ENCODE measurements at places on chromosomes 3 and 15.

DNA sequence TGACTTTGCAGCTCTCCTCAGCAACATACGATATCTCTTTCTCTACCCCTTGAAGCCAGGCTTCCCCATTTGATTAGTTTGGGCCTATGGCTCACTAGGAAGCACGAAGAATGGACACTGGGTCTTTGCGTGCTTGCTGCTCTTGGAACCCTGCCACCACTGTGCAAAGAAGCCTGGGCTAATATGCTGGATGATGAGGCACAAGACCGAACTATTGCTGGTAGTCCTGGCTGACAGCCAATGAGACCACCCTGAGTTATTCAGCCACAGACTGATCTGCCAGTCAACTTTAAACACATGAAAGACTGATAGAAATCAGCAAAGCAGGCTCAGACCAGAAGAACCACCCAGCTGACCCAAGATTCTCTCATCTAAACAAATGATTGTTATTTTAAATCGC is 250.3 kb downstream of the CBLB start:
- H3K4me3 ChIP-seq: no peak overlapping the region
- H3K27ac ChIP-seq: no peak overlapping the region
- H3K27me3 ChIP-seq: no peaks in the 10 kb centered on the region
- H3K4me1 ChIP-seq: no peaks in the 10 kb centered on the region
- no peak for DNase-seq

DNA sequence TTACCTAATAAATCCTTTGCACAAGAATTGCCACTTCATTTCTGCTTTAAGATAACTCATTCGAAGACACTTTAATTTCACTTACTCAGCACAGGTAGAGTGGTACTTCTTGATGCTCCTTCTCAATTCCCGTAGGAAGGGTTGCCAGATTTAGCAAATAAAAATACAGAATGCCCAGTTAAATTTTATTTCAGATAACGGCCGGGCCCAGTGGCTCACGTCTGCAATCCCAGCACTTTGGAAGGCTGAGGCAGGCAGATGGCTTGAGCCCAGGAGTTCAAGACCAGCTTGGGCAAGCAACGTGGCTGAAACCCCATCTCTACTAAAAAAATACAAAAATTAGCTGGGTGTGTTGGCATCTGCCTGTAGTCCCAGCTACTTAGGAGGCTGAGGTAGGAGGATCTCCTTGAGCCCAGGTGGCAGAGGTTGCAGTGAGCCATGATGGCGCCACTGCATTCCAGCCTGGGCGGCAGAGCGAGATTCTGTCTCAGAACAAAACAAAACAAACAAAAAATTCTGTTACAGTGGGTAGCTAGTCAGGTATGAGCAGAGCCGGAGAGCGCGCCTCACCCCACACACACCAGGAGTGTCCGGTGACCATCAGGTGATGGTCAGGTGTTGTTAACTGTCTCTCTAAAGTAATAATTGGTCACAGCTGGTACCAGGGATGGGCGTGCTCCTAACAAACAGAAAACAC is 92.8 kb downstream of the DNAH12 start:
- no peak overlapping the region for H3K4me3 ChIP-seq
- no peak overlapping the region for H3K27ac ChIP-seq
- H3K36me3 ChIP-seq: no peaks in the 10 kb centered on the region
- H3K4me1 ChIP-seq: no peaks in the 10 kb centered on the region
- H3K27me3 ChIP-seq: no peaks in the 10 kb centered on the region

GRCh38 chr3:187912007-187912406 is 166.7 kb upstream of the BCL6 start:
- H3K27me3 ChIP-seq: no peaks in the 10 kb centered on the region
- peaks cover 10% of the 10 kb centered on the region for H3K4me1 ChIP-seq
- no peak overlapping the region for H3K4me3 ChIP-seq
- H3K36me3 ChIP-seq: no peaks in the 10 kb centered on the region

GRCh38 chr3:120028271-120029047 is 65.8 kb downstream of the GSK3B start:
- H3K36me3 ChIP-seq: no peaks in the 10 kb centered on the region
- DNase-seq: no peak
- H3K4me1 ChIP-seq: no peaks in the 10 kb centered on the region
- no peaks in the 10 kb centered on the region for H3K27me3 ChIP-seq
- H3K4me3 ChIP-seq: no peak overlapping the region

- H3K27ac ChIP-seq: no peak overlapping the region
- no peak overlapping the region for H3K4me3 ChIP-seq
- no peaks in the 10 kb centered on the region for H3K4me1 ChIP-seq
- DNase-seq: no peak
- H3K27me3 ChIP-seq: no peaks in the 10 kb centered on the region
These were observed 231.9 kb downstream of the NSUN3 start for GRCh38 chr3:94294806-94295205.

DNA sequence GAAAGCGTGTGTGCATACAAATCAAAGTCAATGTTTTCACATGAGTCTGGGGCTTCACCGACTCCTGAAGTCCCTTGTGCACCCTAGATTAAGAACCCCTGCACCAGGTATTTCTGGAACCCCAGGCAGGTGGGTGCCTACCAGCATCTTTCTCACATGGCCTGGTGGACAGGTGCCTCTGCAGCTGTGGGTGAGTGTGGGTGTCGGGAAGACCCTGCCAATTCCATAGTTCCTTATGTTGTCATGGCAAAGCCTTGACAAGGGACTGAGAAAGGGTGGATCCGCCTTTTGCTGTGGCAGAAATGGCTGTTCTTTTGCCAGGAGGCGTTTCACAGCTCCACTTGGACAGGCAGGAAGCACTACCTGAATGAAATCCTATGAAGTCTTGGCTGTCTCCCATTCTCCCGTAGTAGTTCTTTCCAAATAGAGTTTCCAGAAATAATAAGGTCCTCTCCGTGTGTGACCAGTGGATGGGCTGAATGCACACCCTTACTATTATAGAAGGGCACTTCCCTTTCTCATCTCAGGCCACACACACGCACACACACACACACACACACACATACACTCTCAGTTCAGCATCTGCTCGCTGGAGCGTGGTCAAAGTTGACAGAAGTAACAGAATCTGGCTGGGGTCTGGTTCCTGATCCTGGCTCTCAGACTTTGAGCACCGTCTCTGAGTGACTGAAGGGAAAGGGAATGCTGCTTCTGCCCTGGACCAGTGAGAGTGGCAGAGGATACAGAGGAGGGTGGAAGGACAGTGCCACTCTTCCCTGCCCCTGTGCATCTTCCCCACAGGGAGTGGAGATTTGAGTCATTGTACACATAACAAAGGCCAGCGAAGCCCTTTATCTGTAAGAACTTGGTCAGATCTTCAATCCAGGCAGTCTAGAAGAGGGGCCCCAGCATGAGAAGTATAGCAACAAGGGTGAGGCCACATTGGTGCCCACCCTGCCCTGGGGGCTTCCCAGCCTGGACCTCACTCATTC is 38.7 kb downstream of the PDIA5 start:
- DNase-seq: no peak
- no peak overlapping the region for H3K4me3 ChIP-seq
- peaks cover 3% of the 10 kb centered on the region for H3K36me3 ChIP-seq
- no peak overlapping the region for H3K27ac ChIP-seq
- no peaks in the 10 kb centered on the region for H3K4me1 ChIP-seq

GRCh38 chr15:85706779-85707518 is 87.8 kb downstream of the KLHL25 start:
- H3K27ac ChIP-seq: peak overlapping the region; percentile 62
- H3K4me3 ChIP-seq: no peak overlapping the region
- no peaks in the 10 kb centered on the region for H3K27me3 ChIP-seq
- peaks cover 3% of the 10 kb centered on the region for H3K4me1 ChIP-seq
- DNase-seq: no peak

DNA sequence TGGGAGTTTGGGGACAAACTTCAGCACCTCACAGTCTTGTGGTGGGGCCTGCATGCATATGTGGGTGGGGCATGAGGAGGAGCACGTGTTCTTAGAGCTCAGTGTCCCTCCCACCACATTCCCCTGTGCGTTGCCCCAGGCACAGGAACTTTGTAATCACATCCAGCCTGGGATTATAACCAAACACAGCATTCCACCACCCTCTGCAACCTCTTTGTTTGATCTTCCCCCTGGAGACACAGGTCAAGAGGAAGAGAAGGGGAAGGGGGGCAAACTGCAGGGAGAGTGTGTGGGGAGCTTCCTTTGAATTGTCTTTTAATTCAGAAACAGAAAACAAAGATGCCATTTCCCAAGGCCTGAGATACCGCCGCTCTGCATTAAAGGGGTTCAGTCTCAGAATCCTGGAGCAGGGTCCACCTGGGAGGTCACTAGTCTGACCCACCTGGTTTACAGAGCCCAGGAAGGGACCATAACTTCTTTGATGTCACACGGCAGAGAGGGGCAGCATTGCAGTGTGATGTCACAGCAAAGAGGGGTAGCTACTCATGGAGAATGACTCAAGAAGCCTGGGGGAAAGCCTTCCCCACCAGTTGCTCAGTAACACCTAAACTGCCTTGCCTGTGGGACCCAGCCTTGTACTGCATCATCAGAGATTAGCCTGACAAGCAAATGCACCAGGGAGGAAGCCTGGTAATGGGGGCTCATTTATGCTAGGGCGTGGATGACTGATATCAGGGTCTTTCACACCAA is 106.3 kb upstream of the RNU6-1 start:
- H3K27me3 ChIP-seq: no peaks in the 10 kb centered on the region
- H3K27ac ChIP-seq: peak overlapping the region; percentile 71
- peak; percentile 30 for DNase-seq
- no peaks in the 10 kb centered on the region for H3K36me3 ChIP-seq
- H3K4me3 ChIP-seq: no peak overlapping the region

- H3K4me3 ChIP-seq: no peak overlapping the region
- H3K36me3 ChIP-seq: no peaks in the 10 kb centered on the region
- no peaks in the 10 kb centered on the region for H3K4me1 ChIP-seq
- DNase-seq: no peak
These were observed 880.8 kb downstream of the ROBO1 start for GRCh38 chr3:78887029-78887428.

GRCh38 chr15:78024519-78024870 is 53.0 kb downstream of the TBC1D2B start:
- no peak for DNase-seq
- H3K27me3 ChIP-seq: no peaks in the 10 kb centered on the region
- H3K36me3 ChIP-seq: peaks cover 1% of the 10 kb centered on the region
- no peaks in the 10 kb centered on the region for H3K4me1 ChIP-seq

DNA sequence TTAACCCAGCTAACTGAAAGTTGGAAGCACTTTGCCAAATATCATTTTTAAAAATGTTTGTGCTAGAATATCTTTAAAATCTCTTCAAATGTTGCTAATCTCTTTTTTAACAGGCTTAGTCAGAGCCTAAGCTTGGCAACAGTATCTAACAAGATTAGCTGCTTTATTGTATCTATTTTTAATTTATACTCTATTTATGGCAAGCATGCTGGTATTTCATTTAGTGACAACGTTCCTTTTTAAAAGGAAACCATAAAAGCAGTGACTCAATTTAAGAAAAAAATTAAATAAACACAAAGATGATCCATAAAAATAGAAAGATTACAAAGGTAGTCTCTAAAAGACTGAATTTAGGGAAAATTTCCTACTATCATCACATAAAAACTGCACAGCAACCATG is 40.5 kb downstream of the SLC12A6 start:
- no peaks in the 10 kb centered on the region for H3K27me3 ChIP-seq
- no peak for DNase-seq
- no peak overlapping the region for H3K27ac ChIP-seq
- H3K36me3 ChIP-seq: no peaks in the 10 kb centered on the region
- no peak overlapping the region for H3K4me3 ChIP-seq
- no peaks in the 10 kb centered on the region for H3K4me1 ChIP-seq

GRCh38 chr3:112653209-112653871 is 12.4 kb upstream of the CCDC80 start:
- DNase-seq: no peak
- H3K4me1 ChIP-seq: no peaks in the 10 kb centered on the region
- no peaks in the 10 kb centered on the region for H3K36me3 ChIP-seq
- H3K4me3 ChIP-seq: no peak overlapping the region

GRCh38 chr3:162602619-162603018 is 1106.0 kb downstream of the OTOL1 start:
- no peak for DNase-seq
- H3K4me1 ChIP-seq: no peaks in the 10 kb centered on the region
- H3K27me3 ChIP-seq: no peaks in the 10 kb centered on the region

GRCh38 chr3:46934072-46934471 is 42.5 kb downstream of the CCDC12 start:
- H3K36me3 ChIP-seq: no peaks in the 10 kb centered on the region
- H3K27ac ChIP-seq: no peak overlapping the region
- H3K27me3 ChIP-seq: no peaks in the 10 kb centered on the region
- H3K4me1 ChIP-seq: peaks cover 8% of the 10 kb centered on the region

- H3K4me1 ChIP-seq: no peaks in the 10 kb centered on the region
- no peak within 1 kb of the TSS for H3K27ac ChIP-seq
- no peaks in the 10 kb centered on the region for H3K36me3 ChIP-seq
These were observed at the start of gene TM6SF1 for GRCh38 chr15:83106994-83107840. TSS of gene TM6SF1 (plus strand) at chr15:83107645. CDS start at chr15:83107681, 36 bp downstream.

DNA sequence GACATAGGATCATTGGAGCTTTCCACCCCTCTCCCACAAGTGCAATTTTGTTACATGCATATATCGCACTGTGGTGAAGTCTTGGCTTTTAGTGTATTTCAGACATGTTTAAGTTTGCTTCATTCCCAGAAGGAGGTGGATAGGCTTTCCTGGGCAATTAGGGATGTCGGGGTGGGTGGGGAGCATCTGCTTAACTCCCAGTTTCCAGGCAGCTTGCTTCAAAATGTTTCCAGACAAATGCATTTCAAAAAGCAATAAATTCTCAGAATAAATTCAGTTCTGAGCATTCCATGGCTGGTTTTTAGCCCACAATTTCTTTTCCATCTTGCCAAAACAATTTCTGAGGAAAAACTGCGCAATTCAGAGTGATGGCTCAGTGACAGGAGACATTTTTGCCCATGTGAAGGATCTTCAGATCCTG is 227.7 kb upstream of the ZPLD1 start:
- H3K4me1 ChIP-seq: no peaks in the 10 kb centered on the region
- no peaks in the 10 kb centered on the region for H3K36me3 ChIP-seq
- DNase-seq: no peak
- H3K4me3 ChIP-seq: no peak overlapping the region

DNA sequence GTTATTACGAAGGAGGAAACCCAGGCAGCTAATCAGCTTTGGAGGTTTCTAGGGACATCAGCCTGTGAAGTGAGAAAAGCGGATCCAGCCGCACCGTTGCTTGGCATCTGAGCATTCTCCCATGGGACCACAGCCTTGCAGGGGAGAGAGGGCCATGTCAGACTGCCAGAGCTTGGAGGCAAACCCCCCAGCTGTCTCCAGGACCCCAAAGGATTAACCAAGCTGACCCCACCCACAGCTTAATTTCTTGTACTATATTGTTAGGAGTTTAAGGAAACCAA is 5.1 kb downstream of the IGDCC3 start:
- H3K36me3 ChIP-seq: no peaks in the 10 kb centered on the region
- no peak overlapping the region for H3K4me3 ChIP-seq
- no peak overlapping the region for H3K27ac ChIP-seq
- H3K4me1 ChIP-seq: peaks cover 8% of the 10 kb centered on the region
- DNase-seq: no peak

All from prostate gland (tissue), 2 donors.